ENCODE measurements at places on chromosomes 11 and 22.
A peak's percentile ranks its signal among the peaks of the same experiment; 100 is the strongest.

- DNase-seq = no peak
Measured at GRCh38 chr11:7632211-7632610, 41.1 kb downstream of the CYB5R2 start.

DNA sequence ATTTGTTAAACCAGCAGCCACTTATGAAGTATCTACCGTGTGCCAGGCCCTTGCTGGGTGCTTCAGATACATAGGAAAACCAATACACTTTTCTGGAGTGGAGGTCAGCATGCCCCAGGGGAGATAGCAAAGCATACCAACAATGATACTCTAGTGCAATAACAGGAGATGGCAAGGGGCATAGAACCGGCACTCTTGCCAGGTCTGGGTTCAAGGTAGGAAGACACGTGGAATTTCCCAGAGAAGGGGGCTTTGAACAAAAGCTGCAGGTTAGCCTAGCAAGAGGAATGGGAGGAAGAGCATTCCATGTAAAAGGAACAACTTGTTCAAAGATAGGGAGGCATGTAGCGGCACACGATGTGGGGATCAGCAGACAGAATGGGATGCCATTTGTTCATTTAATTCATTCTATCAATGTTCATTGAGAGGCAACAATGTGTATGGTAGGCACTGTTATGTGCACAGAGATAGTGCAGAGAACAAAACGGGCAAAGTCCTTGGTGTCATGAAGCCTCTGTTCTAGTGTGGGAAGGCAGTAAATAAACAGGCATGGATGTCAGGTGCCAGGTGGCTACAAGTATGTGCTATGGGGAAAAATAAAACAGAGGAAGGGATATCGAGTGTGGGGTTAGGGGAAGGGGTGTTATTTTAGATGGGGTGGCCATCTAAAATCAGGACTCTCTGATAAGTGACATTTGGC, 162.6 kb upstream of the E2F8 start:
- no peak for DNase-seq

DNA sequence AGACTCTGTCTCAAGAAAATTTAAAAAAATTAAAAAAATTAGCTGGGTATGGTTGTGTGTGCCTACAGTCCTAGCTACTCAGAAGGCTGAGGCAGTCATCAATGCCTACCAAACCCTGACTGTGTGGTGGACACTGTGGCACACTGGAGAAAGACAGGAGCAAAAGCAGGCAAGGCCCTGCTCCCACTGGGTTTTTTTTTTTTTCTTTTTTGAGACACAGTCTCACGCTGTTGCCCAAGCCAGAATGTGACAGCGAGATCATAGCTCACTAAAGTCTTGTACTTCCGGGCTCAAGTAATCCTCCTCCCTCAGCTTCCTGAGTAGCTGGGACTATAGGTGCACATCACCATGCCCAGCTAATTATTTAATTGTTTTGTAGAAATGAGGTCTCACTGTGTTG, 4.6 kb downstream of the NEFH start:
- no peak for DNase-seq

DNA sequence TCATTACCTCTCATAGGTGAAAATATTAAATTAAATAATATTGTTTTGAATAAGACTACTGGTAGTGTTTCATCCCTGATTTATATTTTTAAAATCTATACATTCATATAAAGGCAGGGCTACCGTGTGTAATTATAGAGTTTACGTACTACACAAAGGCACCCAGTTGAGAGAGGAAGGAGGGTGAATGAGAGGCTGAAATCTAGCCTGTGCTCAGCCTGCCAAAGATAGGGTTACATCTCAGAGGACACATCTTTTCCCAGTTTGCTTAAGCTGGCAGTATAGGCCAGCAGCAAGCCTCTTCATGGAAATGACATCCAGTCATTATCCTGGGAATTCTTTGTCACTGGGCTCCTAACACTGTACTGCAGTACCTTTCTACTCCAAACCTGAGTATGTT, 7.5 kb upstream of the B3GNT6 start:
- no peak for DNase-seq

GRCh38 chr11:86608251-86608799, 64.1 kb downstream of the ME3 start:
- DNase-seq = no peak

- DNase-seq = no peak
Measured at GRCh38 chr11:61091373-61092279, 10.7 kb upstream of the CD5 start.

GRCh38 chr22:27714068-27714467, 87.5 kb downstream of the MN1 start:
- DNase-seq = no peak

DNA sequence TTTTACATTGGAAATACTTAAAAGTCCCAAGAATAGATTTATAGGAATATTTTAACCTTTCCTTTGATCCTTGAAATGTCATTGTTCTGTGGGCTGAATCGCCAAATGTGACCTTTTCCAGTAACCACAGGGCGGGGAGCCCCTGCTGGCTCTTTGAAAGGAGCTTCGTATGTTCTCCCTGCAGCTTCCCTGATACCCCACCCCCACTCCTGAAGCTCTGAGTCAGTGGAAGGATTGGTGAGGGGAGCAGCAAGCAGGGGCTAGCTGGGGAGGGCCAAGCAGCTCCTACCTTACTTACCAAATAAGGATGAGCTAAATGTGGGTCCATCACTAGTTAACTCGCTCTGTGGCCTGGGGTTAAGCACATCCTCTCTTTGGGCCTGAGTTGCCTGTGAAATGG, 87.7 kb downstream of the CHST1 start:
- DNase-seq = no peak

GRCh38 chr11:44047931-44048431, at the start of gene ACCSL:
Gene ACCSL, plus strand, starts transcription at chr11:44047981. Its CDS starts 56 bp downstream, at chr11:44048037.
- peak; percentile 19 for DNase-seq

GRCh38 chr11:68326334-68327215, 14.2 kb downstream of the LRP5 start:
- DNase-seq = no peak

DNA sequence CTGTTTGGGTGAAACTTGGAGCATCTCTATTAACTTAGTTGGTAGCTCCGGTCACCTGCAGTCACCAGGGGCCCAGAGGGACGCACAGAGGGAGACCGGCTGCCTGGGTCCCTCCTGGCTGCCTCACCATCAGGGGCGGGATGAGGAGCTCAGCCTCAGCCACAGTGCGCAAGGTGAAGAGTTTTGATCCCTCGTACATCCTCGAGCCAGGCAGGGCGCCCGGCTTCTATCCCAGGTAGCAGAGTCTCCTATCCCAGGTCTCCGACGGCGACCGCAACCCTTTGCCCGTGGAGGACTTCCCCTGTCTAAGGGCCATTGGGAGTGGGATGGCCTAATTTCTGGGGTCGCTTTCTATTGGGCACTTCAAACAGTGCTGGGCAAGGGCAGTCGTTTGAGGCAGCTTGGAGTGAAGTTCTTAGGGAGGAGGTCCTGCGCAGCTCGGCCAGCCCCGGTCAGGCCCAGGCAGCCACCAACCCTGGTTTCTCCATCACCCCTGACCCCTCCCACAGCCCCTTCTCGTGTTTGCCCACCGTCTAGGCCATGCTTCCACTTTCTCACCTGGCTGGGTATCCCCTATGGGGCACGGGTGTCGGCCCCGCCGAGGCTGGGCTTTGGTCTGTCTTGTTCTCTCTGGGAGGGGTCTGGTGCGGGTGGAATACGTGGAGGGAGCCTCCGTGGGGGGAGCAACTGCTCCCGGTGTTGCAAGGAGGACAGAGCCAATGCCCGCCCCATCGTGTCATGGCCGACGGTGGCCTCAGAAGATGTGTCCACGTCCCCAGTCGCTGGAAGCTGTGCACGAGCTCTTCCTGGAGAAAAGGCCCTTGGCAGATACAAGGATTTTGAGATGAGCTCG, 3.6 kb upstream of the MRGPRG start:
- no peak for DNase-seq

GRCh38 chr11:63710476-63711217, 29.3 kb downstream of the RTN3 start:
- no peak for DNase-seq

DNA sequence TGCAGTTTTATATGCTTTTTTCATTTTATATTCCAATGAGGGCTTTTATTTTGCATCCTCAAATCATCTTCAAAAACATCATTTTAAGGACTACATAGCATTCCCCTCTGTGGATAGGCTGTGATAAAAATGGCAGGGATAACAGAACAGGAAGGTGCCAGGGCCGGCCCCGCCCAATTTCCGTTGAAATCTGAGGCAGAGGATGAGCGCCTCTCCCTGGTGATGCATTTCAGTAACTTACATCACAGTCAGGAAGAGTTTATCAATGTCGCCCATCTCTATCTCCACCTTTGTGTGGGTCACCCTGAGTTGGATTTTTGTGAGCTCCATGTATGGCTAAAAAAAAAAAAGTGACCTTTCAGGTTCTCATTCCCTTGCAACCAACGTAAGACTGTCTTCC, 201.6 kb downstream of the DSCAML1 start:
- no peak for DNase-seq

DNA sequence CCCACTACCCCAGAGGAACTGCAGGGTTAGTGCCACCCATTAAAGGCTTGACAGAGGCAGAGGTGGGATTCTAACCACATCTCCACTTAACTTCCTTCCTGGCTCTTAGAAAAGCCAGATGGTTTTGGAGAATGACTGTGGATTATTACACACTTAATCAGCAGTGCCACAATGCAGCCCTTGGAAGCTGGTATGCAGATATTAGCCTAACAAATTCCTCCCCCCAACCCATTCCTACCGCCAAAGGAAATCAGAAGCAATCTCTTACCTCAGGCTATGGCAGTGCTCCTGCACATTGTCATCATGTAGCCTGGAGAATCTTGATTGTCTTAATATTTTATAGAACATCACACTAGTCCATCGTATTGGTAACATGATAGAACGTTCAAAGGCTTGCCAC, 23.2 kb upstream of the NRGN start:
- DNase-seq = no peak

DNA sequence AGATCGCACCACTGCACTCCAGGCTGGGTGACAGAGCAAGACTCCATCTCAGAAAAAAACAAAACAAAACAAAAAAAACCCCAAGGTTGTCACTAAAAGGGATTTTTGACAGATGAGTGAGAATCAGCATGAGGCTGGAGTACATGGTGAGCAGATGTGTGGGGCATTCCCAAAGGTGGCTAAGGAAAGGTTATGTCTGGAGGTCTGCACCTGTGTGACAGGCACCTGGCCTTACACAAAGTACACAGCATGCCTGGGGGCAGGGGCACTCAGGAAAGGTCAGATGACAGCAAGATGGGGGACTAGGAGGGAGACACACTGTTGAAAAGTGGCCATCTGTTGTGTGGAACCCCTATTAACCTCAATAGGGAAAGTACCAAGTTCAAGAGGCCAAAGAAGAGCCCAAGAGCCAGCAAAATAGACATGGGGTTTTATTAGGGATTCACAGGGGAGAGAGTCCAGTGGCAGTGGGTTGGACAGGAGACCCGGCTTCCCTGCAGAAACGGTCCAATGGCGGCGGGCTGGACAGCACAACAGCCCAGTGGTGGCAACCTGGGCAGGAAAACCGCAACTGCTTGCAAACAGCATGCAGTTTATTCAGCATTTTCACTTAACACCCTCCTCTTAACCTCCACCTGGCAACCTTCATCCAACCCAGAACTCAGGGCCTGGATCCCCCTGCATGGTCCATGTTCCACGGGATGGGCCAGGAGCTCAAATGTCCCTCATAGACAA, 101.1 kb downstream of the MICAL2 start:
- no peak for DNase-seq

DNA sequence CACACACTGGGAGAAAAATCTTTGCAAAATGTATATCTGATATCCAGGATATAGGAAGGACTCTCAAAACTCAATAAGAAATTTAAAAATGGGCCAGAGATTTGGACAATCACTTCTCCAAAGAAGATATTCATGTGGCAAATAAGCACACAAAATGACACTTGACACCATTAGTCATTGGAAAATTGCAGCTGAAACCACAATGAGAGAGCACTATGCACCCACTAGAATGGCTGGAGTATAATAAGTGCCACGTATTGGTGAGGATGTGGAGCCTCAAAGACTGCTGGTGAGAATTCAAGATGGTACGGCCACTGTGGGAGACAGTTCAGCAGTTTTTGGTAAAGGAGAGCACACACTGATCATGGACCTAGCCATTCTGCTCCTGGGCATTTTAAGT, 12.8 kb upstream of the OSBPL5 start:
- no peak for DNase-seq

DNA sequence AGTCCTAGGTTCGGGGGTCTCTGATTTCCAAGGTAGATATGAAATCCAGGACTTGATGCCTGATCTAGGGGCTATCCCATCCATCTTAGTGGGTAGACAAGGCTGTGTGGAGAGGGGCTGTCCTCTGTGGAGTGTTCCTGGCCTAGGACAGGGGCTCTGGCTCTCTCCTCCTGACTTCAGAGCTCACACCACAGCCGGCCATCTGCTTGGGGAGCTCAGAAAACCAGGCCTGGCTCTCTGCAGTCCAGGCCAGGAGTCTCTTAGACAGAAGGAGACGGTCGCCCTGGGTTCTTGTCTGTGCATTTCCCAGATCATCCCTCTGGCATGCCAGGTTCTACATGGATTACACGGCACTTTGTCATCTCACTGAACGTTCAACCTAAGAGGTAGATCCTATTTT, 17.9 kb downstream of the TUB start:
- no peak for DNase-seq

- DNase-seq = no peak
Measured at GRCh38 chr11:88363648-88364065, 26.1 kb upstream of the CTSC start.

DNA sequence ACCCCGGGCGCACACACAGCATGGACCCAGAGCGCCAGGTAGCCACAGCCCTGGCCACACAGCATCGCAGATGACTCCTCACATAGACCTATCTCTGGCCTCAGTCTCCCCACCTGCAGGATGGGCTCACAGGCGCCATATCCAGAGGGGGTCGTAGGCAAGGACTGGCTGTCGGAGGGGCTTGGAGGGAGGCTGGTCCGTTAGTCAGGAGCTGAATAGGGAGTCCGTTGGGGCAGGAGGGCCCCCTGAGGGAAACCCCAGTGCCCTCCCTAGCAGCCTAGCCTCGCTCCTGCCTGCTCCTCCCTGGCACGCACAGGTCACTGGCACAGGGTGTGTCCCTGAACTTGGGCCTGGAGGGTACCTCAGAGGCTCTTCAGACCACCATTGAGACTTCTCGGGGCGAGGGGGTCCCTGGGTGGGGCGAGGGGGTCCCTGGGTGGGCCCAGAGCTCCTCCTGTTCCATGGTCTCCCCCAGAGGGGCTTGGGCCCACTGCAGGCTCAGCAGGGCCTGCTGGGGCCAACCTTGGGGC, 2.0 kb downstream of the PLXNB2 start:
- DNase-seq = no peak

DNA sequence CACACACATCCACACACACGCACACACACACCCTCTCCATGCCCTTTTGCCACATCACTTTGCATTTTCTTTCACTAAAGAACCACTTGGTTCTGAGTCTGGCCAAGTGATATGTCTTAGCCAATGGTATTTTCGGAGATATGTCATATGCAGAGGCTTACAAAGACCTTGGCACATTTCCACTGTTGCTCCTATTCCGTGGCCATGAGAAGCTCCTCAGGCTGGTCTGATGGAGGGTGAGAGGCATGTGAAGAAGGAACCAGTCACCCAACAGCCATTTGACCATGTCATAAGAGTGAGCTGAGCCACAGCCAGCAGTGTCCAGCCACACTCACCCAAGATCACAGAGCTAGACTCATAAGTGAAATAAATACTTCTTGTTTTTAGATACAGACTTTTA, 212.6 kb upstream of the NAV2 start:
- no peak for DNase-seq

Data from amygdala (tissue), 56 donors.